ENCODE measurements at places on chromosomes 1 and 21.

GRCh38 chr1:239123260-239123659 lies 263.1 kb upstream of the CHRM3 start:
- no peak for DNase-seq

- no peak for DNase-seq
Measured at GRCh38 chr1:44332505-44332904, 22.6 kb downstream of the ERI3 start.

DNA sequence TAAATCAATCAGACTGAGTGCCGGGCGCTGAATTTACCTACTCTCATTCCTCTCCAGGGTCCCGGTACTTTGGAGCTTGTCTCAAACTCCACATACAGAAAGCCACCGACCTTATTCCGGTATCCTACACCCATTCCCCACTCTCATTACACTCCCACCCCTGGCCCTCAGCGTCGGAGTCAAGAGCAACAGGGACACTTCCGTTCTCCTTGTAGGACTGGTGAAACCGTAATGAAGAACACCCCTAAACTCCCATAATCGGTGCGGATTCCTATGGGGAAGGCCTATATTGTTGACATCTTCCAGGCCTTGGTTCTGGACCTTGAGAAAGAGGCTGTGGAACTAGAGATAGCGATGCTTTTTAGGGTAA lies 798 bp downstream of the ZBED6 start:
- peak; percentile 13 for DNase-seq

DNA sequence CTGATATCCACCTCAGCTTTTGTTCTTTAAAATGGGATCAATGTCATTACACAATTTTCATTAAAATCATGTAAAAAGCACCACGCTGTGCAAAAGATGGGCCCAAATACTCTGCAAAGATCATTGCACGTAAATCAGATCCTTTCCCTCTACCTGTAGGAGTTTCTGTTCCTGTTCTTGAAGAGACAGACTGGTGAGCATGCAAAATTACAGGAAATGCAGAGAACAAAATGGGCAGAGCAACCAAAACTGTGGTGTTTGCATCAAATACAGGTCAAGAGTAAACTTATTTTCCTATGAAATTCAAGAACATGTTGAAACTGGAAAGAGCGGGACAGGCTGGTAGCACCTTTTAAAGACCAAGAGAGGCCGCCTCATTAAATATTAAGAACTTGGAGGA lies 294.9 kb upstream of the ADGRL2 start:
- DNase-seq, result peak; percentile 59

GRCh38 chr1:220956501-220957232 lies 77.4 kb downstream of the HLX start:
- DNase-seq, result no peak

DNA sequence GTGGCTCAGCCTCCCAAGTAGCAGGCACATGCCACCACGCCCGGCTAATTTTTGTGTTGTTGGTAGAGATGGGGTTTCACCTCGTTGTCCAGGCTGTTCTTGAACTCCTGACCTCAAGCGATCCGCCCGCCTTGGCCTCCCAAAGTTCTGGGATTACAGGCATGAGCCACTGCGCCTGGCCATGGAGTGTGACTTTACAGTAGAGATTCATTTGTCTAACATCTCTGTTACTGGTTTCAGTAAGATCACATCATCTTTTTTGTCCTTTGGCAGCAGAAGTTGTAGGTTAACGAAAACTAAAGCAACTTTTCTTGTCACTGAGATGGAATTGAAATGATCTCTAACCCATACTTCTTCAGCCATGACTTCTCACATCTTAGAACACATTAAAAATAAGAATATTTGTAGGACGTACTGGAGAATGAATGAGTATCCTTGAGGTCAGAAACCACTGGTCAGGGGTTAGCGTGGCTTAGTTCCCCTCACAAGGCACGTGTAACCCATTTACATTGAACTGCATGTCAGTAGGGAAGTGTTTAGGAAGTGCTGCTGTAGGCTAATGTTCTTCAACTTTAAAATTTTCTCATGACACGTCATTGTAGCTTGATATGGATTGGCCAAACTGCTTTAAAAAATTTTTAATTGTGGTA lies 75.9 kb downstream of the CAMTA1 start:
- peak; percentile 44 for DNase-seq

DNA sequence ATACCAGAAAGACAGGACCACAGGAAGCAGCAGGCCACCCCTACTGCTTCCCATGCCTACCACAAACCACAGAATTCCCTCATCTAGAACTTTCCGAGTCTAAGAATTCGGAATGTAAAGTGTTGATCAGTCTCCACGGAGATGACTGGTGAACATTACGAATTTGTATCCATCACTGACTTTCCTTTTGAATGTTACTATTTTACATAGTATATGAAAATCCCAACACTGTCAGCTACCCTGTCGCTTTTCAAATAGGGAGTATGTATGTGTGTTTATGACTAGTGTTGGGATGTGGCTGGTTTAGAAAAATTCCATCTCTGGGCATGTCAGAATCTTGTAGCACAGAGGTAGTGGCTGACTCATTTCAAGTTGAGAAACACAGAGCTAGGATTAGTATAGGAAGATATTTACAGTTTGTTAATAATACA lies 118.2 kb downstream of the COQ8A start:
- no peak for DNase-seq

DNA sequence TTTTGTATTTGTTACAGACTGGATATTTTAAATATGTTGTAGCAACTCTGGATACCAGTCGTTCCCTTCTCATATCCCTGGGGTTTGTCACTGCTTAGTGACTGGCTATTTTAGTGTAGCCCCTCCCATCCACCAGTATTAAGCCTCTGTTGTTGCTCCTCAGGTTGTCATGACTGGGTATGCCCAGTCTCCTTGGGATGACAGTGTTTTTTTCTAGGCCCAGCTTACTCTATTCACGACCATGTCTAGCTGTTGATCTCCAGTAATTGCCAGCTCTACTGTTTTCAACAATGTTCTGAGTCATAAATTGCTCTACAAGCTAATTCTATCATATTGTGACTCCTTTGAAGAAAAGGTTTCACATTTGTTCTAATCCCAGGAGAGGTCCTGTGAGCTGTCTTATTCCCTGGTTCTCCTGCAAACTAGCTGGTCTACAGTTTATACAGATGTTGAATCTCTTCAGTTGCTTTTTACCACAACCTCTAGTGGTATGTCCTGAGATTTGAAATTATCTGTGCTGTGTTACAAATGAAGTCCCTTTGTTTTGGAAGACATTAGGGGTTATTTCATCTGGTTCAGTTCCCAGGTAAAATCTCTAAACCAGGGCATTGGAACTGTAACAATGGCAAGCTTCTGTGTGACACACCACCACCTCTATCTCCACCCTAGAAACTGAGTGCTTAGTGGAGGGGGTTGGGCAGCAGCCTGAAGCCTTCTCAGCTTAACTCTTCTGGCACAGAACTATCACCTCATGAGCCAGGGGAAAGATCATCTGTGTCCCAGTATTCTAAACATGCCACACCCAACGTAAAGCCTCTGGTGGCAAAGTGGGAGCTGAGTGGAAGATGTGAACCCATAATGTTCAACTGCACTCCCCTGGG lies 124.6 kb downstream of the TRIM33 start:
- no peak for DNase-seq

- no peak for DNase-seq
Measured at GRCh38 chr1:94884106-94884505, 42.8 kb downstream of the CNN3 start.

GRCh38 chr21:19914028-19914427 lies 1084.2 kb upstream of the NCAM2 start:
- DNase-seq, result no peak

GRCh38 chr1:6419804-6420453 lies at the start of gene HES2:
Gene HES2 (minus strand): TSS chr1:6419919. CDS start chr1:6419820, 99 bp downstream.
- DNase-seq, result no peak

GRCh38 chr21:45874716-45875415 lies 106.7 kb upstream of the COL6A1 start:
- no peak for DNase-seq

GRCh38 chr1:31062867-31063380 lies 2.6 kb downstream of the PUM1 start:
- DNase-seq, result no peak

DNA sequence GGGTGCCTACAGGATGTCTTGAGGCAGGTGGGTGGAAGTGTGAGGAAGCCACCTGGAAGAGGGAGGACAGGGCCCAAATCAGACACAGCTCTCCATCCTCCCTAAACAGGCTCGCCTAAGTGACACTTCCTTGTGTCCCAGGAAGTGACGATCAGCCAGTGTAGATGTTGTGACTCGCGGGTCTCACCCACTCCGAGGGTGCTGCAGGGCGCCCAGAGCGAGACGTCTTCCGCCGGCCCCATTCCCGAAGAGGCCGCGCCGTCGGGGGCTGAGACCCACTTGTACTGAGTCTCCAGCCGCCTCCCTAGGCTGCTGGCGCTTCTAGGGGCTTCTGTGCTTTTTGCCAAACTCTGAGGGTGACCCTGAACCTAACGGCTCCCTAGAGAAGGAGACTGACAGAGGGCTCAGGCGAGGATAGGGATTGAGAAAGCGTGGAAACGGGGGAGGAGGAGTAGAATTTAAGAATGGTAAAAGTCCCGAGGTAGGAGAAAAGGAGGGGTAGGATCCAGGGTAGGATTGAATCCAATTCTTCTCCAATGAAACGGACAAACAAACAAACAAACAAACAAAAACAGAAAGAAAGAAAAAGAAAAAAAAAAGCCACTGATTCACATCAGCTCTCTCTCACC lies 543 bp upstream of the MARK1 start:
- no peak for DNase-seq

DNA sequence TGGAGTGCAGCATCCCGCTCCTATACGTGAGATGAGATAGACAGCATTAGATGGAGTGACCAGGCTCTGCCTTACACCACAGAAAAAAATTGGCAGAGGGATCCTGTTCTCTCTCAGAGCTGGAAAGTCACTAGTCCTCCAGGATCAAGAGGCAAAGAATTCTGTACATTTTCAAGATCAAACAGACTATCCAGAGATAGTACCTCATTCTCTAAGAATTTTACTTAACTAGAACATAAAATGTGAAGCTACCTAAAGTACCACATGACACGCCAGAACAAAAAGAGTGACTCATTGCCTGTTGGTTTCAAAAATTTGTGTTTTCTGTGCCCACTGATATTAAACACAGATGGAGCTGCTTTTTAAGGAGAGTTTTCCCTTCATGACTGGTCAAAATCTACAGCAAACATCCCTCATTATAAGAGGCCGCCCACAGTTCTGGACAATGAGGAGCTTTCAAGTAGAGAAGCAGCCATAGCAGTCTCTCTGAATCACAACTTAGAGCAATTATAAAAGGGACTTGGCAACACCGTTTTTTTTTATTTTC lies 32.3 kb downstream of the CD160 start:
- no peak for DNase-seq

GRCh38 chr1:101451888-101452287 lies 215.1 kb downstream of the S1PR1 start:
- DNase-seq, result no peak

GRCh38 chr1:77371396-77371795 lies 89.6 kb downstream of the AK5 start:
- no peak for DNase-seq

GRCh38 chr1:171107262-171107940 lies 16.7 kb downstream of the FMO3 start:
- DNase-seq, result no peak

- DNase-seq, result no peak
Measured at GRCh38 chr21:28636752-28637691, 355.7 kb downstream of the LTN1 start.

DNA sequence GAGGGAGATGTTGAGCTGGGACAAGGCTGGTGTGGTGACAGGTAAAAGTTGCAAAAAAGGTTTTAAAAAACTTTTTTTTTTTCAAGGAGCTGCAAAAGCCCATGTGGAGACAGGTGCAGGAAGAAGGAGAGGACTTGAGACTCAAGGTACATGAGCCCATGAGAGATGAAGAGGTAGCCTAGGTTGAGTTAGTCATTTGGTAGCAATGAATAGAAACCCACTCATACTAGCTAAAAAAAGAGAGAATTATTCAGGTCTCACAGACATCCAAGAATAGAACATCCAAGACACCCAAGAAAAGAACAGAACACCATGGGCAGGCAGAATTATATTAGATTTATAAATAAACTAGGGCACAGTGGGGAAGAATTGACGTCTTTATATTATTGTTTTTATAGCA lies 65.1 kb downstream of the PCP4 start:
- DNase-seq, result no peak

DNA sequence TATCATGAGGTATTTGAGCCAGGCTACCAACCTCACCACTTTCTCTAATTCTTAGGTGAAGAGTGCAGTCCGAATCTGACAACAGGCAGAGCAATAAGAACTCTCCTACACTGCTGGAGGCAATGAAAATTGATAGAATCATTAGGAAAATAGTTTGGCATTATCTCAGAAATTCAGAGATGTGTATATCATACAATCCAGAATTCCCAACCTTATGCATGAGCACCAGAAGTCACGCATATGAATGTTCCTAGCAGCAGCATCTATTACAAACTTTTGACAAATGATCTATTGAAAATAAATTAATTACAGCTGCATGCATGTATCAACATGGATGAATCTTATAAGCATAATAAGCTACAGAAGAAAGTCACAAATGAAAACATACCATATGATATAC lies 176.9 kb upstream of the CAMK1G start:
- DNase-seq, result no peak

- DNase-seq, result no peak
Measured at GRCh38 chr21:44445145-44445812, 10.0 kb upstream of the LRRC3 start.

DNA sequence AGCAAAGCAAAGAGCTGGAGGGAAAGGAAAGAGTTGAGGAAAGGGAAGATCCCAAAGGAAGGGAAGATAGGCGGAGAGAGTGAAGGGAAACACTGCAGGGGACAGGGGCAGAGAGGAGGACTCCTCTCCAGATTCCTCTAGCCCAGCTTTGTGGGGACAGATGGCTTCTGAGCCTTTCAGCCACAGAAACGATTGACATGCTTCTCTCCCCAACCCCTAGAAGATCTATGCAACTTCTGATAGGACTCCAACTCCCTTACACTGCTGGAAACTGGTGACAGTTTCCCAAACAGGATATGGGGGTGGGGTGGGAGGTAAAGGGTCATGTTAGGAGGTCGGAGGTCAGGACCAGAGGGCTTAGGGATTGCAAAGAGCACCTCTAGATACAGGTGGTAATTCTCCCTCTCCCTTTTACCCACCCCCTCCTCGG lies 6.5 kb downstream of the MEX3A start:
- no peak for DNase-seq

GRCh38 chr1:19405761-19406487 lies 79.4 kb downstream of the CAPZB start:
- no peak for DNase-seq

DNA sequence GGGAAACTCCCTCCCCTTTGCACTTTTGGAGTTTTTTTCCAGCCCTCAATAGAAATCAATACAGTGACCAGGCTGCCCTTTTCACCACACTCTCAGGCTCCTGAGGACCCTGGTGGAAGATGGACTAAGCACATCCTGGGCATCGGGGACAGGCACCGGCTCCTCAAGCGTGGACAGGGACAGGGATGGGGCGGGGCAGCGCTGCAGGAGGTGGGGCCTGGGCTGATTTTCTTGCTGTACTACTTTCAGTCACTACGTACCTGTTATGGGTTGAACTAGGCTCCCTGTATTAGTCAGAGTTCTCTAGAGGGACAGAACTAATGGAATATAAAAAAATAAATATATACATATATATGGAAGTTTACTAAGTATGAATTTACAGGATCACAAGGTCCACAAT lies 2.5 kb downstream of the MX2 start:
- DNase-seq, result no peak

- DNase-seq, result no peak
Measured at GRCh38 chr1:209710093-209710492, 5.4 kb downstream of the HSD11B1 start.

- no peak for DNase-seq
Measured at GRCh38 chr1:185066181-185066580, 20.8 kb downstream of the RNF2 start.

- no peak for DNase-seq
Measured at GRCh38 chr1:182121787-182122186, 60.3 kb upstream of the ZNF648 start.

All from GM12878 (cell line).